Aorta (tissue), 5 donors: ENCODE measurements at places on chromosomes 7 and 10. TPM values are rescaled to one million over a fixed set of nuclear protein-coding genes. Genes with fewer than 3 reads are reported as not detected.

Gene TEX47
- not detected for total RNA-seq

Gene PDZD7
- total RNA-seq: 1.1 TPM

Gene ICA1
- 15.9 TPM for total RNA-seq

Gene SORBS1
- total RNA-seq: 591 TPM

Gene IMMP2L
- 32.9 TPM for total RNA-seq

Gene DENND10
- total RNA-seq: 18.5 TPM

Gene TRIL
- total RNA-seq: 1.0 TPM

Gene ZNF316
- 24.2 TPM for total RNA-seq

Gene UCN3
- total RNA-seq: not detected

Gene SEMA4G
- total RNA-seq: 1.5 TPM

Gene ITPRID1
- total RNA-seq: not detected

Gene NEBL
- total RNA-seq: 4.3 TPM

Gene FOXP2
- 18.1 TPM for total RNA-seq

Gene CDHR3
- total RNA-seq: 3.8 TPM

Gene COL1A2
- 1,770 TPM for total RNA-seq

Gene DNAH11
- 3.3 TPM for total RNA-seq

Gene POLR2J2
- 22.1 TPM for total RNA-seq

Gene GRK5
- total RNA-seq: 73.8 TPM

Gene PDK4
- 294 TPM for total RNA-seq

Gene ARHGAP22
- 19.1 TPM for total RNA-seq

Gene GBX1
- not detected for total RNA-seq

Gene CYP2E1
- 4.6 TPM for total RNA-seq

Gene NACAD
- total RNA-seq: 10.0 TPM

Gene ZNF655
- total RNA-seq: 78.9 TPM

Gene JAKMIP3
- total RNA-seq: 0.99 TPM

Gene PANK1
- 1.4 TPM for total RNA-seq

Gene STAMBPL1
- 12.0 TPM for total RNA-seq

Gene CFAP43
- total RNA-seq: 0.27 TPM

Gene PPP1R9A
- 12.0 TPM for total RNA-seq

Gene SSC4D
- total RNA-seq: 0.58 TPM

Gene PCGF6
- 9.7 TPM for total RNA-seq

Gene RSPH10B
- not detected for total RNA-seq

Gene UPK3BL2
- total RNA-seq: 19.5 TPM

Gene PTPRZ1
- total RNA-seq: 2.7 TPM

Gene DNA2
- 5.9 TPM for total RNA-seq

Gene ENKUR
- total RNA-seq: not detected

Gene SMIM30
- 33.5 TPM for total RNA-seq

Gene SPDYE6
- not detected for total RNA-seq

Gene HABP2
- not detected for total RNA-seq

Gene CYP2W1
- not detected for total RNA-seq

Gene ANXA8L1
- not detected for total RNA-seq

Gene LIPN
- total RNA-seq: not detected

Gene IFIT1B
- total RNA-seq: 0.16 TPM

Gene PHYHIPL
- 0.54 TPM for total RNA-seq

Gene VSTM4
- total RNA-seq: 34.2 TPM

Gene OPN1SW
- not detected for total RNA-seq

Gene SPAM1
- total RNA-seq: not detected

Gene SPDYE8
- total RNA-seq: not detected

Gene ADAM12
- total RNA-seq: 9.4 TPM

Gene PAX4
- total RNA-seq: not detected

Gene ASB10
- total RNA-seq: not detected
